ENCODE measurements at places on chromosomes 5 and 9.

DNA sequence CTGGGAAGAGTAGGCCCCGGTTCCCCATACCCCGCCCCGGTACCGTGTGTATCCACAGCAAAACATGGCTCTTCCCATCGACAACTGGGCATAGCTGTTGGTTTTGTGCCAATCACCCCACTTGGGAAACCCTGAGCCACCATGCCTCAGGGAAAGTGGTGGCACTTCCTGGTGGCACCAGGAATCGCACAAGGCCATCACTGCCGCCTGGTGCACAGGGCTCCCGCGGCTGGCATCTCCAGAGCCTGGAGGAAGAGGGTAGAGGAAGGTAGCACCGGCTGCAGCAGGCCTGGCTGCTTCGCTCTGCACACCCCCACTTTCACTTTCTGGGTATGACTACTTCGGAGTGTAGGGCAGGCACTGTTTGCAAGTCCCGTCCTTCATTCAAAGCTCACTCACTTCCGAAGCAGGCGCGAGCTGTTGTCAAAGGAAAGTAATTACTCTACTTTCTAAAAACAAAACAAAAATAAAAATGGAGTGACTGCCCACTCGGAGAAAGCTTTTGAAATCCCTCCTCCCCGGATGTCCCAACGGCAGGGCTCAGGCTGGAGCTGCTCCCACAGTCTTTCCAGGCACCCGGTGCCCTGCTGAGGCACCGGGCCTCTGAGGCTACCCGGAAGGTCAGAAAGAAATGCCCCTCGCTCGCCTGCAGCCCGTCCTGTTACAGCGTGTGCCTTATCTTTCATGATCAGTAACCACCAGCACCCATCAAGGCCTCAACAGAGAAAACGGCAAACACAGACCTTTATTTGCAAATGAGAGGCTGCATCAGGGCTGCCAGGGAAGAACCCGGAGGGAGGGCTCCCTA lies 2.0 kb downstream of the BRD3 start:
- ATAC-seq = peak; percentile 49

DNA sequence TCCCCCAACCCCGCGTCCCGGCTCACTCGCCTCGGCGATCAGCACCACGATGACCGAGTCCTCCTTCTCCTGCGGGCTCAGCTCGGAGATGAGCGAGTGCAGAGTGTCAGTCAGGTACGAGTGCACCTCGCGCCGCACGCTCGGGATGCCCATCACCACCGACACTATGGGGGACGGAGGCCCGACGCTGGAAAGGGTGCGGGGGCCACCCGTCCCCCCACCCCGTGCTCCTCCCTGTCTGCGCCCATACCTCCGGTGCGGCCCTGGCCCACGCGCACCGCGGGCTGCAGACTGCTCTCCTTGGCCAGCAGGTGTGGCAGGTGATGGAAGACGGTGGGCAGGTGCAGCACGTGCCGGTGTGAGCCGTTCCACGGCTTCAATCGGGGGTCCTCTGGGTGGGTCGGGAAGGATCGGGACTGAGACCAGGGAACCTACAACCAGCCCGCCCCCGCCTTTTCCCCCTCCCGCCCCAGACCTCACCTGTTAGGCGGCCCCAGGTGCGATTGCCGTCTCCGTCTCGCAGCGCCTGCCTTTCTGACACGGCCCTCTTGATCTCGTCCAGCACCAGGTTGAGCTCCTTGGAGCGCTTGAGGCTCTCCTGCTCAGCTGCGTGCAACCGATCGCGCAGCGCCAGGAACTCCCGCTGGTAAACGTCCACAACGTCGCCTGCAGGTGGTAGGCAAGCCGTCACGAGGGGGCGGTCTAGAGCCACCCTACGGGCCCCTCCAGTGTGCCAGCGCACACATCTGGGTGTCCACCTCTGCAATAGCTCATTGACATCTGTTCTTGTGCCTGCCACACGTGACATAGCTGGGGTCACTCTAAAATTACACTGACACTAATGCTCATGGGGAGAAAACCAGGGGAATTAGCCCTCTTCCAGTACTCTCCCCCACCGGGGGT lies 5.1 kb downstream of the MGAT4B start:
- ATAC-seq = peak; percentile 35

GRCh38 chr9:86078731-86079130 lies 20.6 kb downstream of the GOLM1 start:
- ATAC-seq = no peak

GRCh38 chr5:140481758-140482157 lies 65.7 kb upstream of the EIF4EBP3 start:
- ATAC-seq = no peak
